ENCODE measurements at places on chromosomes 1 and 21.

DNA sequence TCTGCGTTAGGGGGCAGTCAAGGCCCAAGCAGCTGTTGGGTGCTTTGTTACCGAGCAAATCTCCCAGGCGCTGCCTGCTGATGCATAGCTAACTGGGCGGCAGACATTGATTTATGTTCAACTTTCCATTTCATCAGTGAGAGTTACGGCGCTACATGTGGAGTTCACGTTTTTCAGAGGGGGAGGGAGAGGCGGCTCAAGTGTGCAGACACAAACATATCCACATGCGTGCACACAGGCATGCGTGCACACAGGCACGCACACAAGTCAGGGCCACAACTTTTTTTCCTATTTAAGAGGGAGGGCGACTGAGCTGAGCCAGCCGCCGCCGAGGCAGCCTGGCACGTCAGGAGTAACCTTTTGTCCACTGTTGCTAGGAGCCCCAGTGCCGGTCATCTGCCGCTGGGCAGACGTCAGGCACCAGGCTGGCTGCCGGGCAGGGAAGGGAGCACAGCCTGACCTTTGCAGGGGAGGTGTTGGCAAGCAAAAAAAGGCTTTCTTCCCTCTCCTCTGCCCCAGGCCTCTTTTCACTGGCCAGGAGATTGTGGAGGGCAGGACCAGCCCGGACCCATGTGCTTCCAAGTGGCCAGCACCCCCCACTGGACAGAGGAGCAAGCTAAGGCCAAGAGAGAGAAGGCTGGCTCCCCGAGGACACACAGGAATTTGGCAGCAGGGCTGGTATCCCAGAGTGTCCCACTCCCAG is 73.3 kb downstream of the MRPL37 start:
- DNase-seq: peak; percentile 68

GRCh38 chr1:204520834-204521709 is 4.9 kb downstream of the MDM4 start:
- DNase-seq: no peak

GRCh38 chr1:61344696-61345095 is 262.3 kb downstream of the NFIA start:
- no peak for DNase-seq

DNA sequence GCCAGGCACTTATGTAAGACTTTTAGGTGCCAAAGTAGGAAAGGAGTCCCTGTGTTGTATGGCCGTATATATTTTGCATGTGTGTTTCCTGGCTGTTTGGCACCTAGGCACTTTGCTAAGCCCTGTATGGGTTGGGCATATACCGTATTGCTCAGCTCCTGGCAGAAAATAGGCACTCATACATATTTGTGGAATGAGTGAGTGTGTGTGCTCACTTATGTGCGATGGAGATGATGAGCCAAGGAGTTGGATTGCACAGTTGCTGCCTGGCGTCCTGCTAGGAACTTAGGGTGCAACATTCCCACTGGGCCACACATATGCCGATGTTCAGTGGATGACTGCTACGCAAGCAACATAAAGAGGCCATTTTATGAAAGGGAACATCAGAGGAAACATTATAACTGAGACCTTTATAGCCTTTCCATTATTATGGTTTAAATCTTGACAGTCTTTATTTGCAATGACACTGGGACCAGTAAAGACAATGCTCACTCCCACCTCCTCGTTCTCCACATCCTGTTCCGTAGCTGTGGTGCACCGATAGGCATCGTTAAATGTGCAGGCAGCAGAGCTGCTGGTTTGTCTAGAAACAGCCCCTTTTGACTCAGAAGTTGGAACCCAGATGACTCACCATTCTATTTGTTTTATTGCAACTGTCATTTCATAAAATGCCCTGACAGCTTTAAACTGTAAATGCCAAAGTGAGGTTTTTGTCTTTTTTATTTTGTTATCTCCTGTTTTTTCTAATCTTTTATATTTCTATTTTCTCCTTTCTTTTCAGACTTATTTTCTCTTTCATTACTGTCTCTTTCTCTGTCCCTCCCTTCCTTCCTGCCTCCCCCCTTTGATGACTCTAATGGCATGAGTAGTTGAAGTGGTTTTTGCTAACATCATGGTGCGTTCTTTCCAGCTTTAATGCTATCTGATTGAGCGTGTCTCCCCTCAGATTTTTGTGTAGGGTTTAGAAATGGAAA is 36.1 kb downstream of the PEX14 start:
- DNase-seq: peak; percentile 73

DNA sequence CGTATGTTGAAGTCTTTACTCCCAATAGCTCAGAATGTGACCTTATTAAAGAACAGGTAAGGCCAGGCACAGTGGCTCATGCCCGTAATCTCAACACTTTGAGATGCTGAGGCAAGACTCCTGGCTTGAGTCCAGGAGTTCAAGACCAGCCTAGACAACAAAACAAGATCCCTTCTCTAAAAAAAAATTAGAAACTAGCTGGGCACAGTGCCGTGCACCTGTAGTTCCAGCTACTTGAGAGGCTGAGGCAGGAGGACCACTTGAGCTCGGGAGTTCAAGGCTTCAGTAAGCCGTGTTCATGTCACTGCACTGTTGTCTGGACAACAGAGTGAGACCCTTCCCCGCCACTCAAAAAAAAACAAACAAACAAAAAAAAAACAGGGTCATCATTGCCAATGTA is 171.3 kb downstream of the RERE start:
- no peak for DNase-seq

DNA sequence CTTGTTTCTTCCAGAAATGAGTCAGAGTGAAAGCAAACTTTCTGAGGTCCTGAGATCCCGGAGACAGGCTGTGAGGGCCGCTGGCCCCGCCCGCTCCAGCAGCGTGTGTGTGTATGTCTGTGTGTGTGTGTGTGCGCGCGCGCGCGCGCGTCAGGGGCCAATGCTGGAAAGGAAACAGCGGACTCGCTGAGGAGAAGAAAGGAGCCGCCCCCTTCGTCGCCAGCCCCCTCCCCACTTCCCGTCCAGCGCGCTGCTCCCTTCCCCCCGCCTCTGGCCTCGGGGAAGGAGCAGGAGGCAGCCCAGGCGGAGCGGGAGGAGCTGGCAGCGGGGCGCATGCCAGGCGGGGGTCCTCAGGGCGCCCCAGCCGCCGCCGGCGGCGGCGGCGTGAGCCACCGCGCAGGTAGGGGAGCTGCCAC is at the start of gene DISC1:
TSS of gene DISC1 (plus strand) at position 256 of the 416 bp plus-strand sequence. CDS start at position 334, 78 bp downstream.
- peak; percentile 65 for DNase-seq

GRCh38 chr1:209342441-209343175 is 240.9 kb upstream of the CAMK1G start:
- no peak for DNase-seq

GRCh38 chr1:177020851-177021589 is 143.5 kb downstream of the ASTN1 start:
- DNase-seq: no peak

DNA sequence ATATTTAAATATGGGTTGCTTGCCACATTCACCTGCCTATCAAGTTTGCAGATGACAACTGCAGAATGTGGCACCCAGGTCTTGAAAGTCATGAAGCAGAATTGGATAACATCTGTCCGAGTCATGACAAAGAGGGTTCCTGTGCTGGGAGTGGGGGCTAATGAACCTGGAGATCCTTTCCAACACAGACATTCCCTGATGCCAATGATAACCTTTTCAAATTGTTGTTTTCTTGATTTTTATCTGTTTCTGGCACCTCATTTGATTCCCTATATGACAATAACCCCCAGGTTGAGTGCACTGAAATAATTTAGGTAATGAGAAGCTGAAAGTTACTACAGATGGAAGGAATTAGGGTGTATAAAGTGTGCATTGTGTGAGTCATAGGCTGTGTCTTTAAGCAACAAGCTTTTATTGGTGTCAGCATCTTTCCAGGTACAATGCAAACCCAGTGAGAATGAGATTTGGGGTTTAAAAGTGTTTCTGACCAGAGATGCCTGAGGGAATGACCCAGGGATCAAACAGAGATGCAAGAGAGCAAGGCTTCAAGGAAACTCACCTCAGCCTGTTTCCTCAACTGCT is 32.0 kb upstream of the IL10 start:
- no peak for DNase-seq

DNA sequence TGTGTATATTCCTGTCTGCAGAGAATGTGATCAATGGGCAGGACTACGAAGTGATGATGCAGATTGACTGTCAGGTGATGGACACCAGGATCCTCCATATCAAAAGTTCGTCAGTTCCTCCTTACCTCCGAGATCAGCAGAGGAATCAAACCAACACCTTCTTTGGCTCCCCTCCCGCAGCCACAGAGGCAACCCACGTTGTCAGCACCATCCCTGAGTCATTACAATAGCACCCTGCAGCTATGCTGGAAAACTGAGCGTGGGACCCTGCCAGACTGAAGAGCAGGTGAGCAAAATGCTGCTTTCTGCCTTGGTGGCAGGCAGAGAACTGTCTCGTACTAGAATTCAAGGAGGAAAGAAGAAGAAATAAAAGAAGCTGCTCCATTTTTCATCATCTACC is 65.2 kb downstream of the OLFML2B start:
- DNase-seq: no peak

DNA sequence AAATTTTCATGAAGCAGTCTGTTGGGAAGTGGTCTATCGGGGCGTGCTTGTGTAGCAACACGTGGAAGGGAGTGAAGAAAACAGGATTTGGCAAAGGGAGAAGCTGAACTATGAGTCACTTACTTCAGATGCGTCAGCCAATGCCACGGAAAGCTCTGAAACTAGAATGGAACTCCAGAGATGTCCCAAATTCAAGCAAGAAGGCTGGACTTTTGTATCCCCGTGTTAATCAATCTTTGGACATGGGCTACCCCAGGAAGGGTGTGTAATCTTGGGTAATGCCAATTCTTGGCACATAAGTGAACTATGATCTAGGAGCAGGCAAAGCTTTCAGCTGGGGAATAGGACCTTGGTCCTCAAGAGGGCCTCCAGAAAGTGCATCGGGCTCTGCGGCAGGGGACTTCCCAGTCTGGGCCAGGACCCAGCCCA is 102.6 kb downstream of the ADSS2 start:
- peak; percentile 91 for DNase-seq

GRCh38 chr1:85579622-85580021 is 939 bp upstream of the CCN1 start:
- DNase-seq: no peak

DNA sequence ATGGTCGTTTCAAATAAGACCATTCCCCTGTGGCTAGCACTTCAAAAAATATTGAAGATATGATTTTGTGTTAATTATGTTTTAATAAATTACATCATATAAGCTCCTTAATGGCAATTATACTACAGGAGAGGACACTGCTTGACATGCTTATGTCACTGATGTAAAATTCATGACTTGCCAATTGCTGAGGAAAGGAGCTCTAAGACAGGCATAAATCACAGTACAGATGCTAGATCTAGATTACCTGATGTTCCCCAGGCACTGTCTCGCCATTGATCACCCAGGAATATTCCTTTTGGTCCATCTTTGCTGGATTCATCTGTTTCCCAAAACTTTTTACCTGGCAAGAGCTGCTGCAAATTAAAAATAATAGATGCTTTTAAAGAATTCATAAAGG is 58.8 kb downstream of the PUM1 start:
- no peak for DNase-seq

DNA sequence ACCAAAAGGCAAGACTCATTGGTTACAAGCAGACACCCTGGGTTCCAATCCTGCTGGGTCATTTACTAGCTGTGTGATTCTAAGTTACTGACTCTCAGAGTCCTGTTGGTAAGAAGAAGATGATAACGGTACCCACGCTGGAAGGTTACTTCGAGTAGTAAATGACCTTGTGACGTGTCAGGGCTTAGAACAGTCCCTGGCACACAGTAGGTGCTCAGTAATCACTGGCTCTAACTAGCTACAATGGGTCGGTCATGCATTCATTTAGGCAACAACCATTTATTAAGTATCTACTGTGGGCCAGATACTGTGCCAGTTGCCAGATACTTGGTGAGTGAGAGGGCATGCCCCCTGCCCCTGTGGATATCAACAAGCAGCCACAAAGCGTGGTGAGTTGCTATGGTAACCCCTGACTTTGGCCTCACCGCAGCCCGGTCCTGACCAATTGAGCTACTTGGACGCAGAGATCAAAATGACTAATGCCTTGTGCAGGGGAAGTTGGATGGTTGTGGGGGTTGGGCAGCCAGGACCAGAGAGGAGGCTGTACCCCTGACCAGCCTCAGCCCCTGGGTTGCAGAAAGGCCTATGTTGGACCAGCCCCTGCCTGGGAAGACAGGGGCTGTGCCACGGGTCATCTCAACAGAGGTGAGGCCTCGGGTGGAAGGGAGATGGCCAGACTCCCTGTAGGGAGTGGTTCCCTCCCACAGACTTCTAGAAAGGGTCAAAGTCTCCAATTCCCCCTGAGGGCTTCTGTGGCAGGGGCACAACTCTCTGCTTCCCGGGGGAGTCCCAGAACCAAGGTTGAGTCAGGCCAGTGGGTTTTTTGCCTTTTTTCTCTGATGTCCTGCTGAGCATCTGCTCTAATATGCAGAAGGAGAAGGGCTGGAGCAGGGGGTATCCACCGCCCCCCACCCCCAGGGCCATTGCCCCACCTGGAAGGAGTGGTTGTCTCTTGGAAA is 16.0 kb downstream of the DHRS3 start:
- DNase-seq: peak; percentile 82

DNA sequence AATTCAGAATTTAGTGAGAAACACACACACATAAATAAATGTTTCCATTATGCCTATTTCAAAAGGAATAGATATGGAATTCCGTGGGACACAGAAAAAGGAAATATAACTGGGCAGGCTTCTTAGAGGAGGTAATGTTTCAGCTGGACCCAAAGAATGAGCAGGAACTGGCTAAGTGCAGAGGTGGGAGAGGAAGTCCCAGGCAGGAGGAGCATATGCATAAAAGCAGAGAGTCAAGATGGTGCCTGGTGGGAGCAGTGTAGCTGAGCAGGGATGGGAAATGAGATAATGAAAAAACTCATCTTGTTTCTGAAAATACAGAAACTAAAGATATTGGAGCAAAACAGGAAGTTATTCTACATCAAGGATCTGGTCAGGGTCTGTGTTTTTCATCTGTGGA is 115.2 kb upstream of the MAGI3 start:
- no peak for DNase-seq

- no peak for DNase-seq
Observed at GRCh38 chr21:36163750-36164741, 7.4 kb downstream of the DOP1B start.
